ENCODE measurements at places on chromosomes 2 and 18.
A peak's percentile ranks its signal among the peaks of the same experiment; 100 is the strongest.

DNA sequence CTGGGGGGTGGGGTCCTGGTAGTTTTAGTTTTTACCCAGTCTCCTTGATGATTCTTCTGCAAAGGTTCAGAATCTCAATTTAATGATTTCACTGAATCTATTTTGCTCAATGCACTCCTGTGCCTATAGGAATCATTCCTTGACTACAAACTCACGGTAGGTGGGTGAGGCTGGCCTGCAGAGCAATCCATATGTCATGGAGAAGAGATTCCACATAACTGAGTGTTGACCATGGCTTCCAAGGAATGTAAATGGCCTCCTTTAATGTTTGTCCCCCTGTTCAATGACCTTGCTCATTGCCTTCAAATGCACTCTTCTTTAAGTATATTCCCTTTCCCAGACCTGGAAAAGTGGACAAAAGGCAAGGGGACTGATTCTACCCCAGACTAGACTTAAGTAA, 12.5 kb downstream of the FAP start:
- DNase-seq: no peak

DNA sequence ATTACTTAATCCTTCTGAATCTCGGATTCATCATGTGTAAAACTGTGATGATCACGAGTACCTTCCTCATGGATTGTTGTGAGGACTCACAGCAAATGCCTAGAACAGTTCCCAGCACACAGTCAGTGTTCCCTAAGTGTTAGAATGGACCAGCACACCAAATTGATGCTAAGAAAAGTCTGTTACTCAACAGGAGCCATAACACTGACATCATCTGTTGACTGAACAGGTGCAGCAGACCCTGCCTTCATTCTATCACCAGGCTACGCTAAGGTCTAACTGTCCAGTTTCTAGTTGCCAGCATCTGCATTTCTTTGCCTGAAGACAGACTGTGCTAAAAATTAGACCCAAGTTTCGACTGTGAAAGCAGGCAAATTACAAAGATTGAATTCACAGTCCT, 18.6 kb downstream of the DTNB start:
- no peak for DNase-seq

DNA sequence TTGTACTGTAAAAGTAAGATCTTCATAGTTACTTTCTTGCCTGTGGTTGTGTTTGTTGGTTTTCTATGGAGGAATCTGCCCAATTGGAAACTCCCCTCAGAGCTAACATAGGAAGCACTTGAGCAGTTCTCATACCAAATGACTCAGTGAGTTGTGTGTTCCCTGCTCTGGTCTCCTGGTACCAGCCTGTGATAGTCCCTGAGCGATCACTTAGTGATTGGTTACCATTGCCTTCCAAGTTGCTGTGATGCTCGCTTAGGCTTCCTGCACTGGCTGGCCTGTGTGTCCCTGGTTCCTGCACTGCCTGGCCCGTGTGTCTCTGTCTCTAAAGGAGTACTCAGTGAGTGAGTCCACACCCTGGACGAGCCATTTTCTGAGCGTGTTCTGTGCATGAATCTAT, 133.0 kb downstream of the MAP4K4 start:
- peak; percentile 48 for DNase-seq

DNA sequence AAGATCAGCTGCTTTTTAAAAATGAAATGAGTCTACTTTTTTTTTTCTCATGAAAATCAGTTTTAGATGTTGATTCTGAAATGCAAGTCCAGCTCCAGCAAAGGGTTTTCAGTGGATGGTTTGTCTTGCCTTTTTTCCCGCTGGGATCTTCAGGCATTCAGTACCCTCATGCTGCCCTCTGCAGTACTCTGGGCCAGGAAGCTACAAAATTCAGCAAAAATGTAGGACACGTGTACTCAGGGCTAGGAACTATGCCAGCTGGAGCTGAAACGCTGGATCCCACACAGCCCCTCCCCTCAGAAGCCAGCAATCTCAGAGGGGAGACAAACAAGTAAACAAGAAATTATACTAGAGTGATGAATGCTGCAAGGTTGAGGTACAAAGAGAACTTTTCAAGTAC, 97.3 kb downstream of the MMADHC start:
- DNase-seq: no peak

- no peak for DNase-seq
Observed at GRCh38 chr18:58125756-58126155, 81.7 kb downstream of the NEDD4L start.

Measured in T-helper 1 cell (primary cell).